Mesothelial cell of epicardium (in vitro differentiated cells): ENCODE measurements at places on chromosomes 1 and 21.

DNA sequence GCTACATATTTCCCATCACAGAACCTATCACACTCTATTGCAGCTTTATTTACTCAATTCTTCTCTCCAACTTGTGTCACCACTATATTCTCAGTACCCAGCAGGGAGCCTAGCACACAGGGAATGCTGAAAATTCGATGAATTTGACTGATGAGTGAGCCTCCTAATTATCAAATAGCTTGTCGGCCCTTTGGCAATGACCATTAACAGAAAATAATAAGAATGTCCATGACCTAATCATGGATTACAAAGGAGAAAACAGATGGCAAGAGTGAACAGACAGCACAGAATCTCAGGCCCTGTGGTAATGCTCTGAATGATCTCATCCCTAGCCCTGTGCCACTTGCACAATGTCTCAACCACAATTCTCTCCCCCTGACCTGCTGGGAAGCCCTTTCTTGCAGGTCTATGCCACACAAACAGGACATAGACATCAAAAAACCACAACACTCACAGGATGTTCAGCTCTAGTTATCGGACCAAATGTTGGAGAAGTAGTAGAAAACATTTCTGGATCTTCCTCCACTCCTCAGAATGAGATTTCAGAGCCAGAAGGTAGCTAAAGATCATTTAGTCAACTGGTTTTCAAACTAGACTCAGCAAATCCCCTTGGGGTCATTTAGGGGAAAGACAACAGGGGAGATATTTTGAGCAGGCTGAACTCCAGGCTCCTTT, 68.4 kb downstream of the LUZP1 start:
- DNase-seq: no peak

GRCh38 chr1:166785987-166786386, 53.3 kb upstream of the POGK start:
- no peak for DNase-seq

DNA sequence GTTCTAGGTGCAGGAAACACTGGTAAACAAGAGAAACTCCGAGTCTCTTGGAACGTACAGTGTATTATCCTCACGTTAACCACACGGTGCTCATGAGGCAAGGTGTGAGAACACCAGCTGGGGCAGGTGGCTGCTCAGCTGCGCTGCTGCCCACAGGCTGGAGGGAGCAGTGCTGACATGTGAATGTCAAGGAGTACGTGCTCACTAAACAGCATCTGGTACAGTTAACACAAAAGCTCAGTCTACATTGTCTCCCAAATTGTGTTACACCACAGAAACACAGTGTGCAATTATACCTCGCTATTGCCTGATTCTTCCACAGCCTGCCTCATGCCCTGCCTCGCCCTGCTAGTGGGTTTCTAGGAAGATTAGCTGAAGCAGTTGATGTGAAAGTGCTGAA, 138.4 kb downstream of the GLIS1 start:
- DNase-seq: no peak

DNA sequence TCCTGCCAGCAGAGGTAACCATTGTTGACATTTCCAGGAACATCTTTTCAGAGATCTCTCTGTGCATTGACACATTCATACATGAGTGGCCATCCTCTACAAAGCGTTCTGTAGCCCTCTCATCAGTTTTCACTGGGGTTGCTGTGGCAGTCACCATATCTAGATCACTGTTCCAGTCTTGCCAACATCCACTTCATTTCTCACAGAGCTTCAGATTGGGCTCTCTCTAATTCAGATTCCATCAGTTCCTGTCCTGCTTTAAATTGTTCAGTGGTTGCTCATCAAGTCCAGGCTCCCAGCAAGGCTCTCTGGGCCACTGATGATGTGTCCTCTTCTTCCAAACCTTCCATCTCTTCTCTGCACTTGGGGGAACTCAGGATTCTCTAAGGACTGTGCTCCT, 173.7 kb downstream of the KCNJ6 start:
- DNase-seq: no peak

DNA sequence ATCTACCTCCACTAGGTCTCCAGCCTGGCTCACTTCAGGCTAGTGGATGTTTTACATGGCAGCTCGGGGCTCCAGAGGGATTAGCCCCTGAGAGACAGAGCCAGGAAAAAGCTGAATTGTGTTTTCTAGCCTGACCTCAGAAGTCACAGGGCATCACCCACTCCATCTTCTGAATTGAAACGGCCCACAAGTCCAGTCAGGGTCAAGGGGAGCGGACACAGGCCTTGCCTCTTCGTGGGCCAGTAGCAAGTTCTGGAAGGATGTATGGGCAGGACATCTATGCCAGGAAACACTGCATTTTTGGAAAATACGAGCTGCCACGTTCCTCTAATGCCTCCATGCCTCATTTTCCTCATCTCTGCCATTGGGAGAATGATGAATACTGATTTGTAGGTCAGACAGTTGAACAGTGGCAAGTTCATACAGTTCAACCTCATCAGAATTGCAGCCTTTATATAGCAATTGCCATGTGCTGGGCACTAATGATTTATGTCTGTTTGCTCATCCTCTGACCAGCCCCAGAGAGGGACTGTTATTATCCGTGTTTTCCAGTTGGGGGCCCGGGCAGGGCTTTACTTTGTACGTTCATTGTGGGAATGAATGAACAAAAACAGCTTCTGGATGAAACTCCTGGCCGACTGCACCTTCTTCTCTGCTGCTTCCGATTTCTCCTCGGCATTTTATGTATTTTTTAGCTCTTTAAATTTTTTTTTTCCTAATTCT, 23.2 kb upstream of the PCBP3 start:
- DNase-seq: no peak

GRCh38 chr21:38988509-38989378, 183.0 kb downstream of the ETS2 start:
- DNase-seq: no peak

DNA sequence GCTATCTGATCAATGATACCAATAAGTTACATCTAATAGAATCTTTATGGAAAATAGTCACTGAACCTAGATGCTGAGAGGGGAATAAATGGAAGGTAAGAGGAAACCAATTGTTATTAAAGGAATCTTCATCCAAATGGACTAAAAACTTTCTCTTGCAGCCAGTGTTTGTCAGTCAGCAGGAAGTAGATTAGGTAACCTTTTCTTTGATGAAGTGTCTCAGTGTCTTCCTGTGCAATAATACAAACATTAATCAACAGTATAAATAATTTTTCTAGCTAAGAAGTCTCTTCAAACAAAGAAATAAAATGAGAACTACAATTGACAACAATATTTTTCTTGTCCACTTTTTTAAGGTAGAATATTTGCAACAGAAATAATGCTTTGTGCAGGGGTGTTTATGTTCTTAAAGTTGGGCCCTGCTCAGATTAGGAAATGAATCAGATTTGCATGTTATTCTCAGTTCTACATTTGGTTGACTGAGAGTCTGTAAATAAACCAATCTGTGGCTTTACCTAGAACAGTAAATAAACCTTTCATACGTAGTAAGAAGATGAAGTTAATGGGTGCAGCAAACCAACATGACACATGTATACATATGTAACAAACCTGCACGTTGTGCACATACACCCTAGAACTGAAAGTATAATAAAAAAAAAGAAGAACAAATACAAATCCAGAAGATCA, 391.4 kb downstream of the MRPL39 start:
- DNase-seq: no peak

DNA sequence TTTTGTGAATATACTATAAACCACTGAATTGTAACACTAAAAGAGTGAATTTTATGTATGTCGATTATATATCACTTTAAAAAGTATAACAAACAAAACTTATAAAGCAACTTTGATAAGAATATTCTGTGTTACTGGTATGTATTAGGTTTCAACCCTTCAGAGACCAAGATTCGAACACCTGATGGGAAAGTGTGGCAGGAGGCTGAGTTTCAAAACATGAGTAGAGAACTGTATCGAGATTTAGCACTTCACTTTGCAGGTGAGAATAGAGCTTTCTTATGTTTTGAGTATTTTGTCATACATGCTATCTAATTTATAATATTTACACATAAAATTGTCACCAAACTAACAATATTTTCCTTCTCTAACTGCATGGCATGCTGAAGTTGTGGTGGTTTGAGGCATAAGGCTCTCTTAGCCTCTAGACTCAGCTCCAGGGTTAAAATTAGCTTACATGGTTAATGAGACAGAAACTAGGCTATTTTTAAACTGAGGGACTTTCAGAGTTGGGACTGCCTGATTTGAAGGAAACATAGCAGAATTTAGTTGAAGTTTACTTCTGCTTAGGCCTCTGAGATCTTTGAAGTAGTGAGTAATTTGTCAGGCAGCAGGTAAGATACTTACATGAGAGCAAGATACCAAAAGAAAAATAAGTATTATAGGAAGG, 48.6 kb downstream of the CEP350 start:
- DNase-seq: no peak

- no peak for DNase-seq
Observed at GRCh38 chr1:204136814-204137213, 15.0 kb downstream of the ETNK2 start.

DNA sequence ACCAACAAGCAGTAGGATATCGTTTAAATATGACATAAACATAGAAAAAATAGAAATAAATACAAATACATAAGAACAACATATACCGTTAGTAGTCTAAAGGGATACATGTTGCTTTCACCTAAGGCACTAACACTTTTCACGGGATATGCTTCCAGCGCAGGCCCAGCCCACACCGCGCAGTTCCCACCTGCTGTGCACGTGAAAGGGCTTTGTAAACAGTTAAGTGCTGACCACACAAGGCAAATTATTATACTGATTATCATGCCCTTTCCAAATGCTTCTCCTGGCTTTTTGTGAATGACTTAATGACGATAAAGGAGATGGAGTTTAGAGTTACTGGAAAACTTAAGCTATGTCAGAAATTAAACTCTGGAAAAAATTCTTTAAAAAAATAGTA, 11.3 kb upstream of the IL22RA1 start:
- DNase-seq: no peak

DNA sequence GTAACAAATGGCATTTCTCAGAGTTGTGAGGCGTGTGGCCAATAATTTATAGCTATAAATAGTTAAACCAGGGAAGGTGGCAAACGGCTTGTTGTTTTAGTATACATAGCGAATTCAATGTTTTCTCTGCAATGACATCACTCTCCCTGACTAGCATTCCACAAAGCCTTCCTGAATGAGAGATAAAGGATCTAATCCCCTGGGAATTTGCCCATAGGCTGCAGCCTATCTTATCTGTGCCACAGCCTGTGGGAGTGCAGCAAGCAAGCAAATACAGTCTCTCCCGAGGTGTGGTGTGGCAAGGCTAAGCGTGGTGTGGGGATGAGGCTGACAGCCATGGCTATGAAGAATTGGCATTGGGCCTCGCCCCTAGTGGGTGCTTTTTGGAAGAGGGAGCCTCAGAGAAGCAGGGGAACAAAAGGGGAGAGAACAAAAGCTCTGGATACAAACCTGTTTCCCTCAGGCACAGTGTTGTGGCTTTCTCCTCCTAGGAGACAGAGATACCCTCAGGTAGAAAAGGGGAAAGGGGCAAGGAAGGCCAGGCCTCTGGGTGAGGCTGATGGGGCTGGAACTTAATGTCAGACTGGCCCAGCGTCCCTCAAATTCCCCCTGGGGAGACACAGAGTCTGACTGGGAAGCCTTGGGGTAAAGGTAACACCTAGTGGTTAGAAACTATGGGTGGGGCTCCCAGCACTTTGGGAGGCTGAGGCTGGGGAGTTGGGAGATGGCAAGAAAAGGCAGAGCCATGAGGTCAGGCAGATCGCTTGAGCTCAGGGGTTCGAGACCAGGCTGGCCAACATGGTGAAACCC, 8.9 kb downstream of the TAGLN2 start:
- no peak for DNase-seq

DNA sequence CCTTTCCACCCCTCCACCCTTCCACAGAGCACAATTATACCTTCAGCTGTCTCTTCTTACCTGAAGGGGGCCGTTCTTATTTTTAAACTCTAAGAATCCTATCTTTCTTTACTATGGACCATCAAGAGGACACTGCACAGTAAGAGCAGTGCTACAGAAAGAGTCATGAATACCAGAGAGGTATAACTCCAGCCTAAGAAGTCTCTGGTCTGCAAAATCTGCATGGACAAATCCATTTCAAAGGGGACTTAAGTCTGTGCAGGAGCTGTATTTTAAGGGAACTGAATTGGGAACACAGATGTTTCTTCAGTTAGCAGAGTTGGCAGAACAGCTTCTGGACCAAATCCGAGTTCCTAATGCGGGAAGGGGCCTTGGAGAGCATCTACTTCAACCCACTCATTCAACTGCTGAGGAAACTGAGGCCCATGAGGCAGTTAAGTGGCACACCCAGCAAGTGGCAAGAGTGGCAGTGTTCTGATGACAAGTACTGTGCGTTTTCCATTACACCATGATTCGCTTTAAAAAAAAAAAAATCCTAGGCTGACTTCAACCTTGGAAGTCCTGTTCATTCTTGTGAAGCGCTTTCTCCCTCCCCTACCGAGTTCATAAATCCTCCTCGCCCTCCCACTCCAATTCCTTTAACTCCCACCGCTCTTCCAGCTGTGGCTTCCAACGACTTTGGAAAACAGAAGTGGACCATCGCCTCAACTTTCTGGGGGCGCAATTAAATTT, 1.8 kb downstream of the PLPP3 start:
- DNase-seq: no peak

DNA sequence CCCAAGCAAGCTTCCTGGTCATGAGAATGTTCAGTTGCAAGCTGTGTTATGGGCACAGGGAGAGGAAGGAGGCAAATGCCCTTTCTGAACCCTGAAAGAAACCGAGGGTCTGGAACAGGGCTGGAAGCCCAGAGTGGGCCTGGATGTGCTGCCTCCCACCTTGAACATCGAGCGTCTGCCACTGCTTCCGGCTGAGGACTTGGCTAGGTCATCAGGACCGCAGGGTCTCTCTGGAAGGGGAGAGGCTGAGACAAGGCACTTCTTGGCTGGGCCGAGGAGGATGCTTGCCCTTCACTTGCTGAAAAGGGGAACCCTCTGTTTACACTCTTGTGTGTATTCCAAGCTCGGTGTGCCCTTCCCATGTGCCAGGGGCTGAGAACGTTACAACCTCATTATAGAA, 168.0 kb upstream of the C1orf174 start:
- DNase-seq: no peak

DNA sequence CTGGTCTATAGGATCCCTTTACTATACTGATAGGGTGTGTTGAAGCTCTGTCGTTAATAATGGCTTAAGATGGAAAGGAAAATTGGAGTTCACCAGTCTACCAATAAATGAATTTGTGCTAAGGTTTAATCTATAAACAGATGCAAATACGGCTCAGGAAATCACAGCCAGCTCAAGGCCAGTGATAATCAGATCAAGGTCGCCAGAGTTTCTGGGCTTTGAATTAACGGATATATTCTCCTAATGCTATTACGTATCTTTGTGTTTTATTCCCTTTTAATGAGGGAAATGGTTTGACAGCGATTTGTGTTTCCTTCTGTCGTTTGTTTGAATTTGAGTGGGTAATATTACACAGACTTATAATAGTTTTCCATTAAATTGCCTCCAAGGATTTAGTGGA, 279.6 kb downstream of the BACH1 start:
- no peak for DNase-seq
